Tongue (tissue), 3 donors: ENCODE measurements at places on chromosomes 5 and 9.

GRCh38 chr5:137176126-137176525, 323.0 kb downstream of the SPOCK1 start:
- DNase-seq, result no peak

DNA sequence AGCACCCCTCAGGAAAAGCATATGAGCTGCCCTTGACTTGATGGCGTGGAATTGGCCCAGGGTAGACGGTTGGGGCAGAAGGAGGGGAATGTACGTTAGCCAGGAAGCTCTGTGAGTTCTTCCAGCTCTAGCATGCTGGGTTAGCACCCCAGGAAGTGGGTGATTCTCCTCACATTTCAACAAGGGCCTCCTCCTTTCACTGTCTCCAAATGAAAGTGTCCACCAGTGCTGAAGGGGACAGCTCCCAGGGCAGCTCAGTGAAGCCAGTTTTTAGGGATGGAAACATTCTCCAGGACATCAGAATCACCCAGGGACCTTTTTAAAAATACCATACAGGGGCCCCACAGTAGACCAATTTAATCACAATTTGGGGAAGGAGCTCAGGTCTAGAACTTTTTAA, 17.2 kb upstream of the AFAP1L1 start:
- DNase-seq, result peak; percentile 62

DNA sequence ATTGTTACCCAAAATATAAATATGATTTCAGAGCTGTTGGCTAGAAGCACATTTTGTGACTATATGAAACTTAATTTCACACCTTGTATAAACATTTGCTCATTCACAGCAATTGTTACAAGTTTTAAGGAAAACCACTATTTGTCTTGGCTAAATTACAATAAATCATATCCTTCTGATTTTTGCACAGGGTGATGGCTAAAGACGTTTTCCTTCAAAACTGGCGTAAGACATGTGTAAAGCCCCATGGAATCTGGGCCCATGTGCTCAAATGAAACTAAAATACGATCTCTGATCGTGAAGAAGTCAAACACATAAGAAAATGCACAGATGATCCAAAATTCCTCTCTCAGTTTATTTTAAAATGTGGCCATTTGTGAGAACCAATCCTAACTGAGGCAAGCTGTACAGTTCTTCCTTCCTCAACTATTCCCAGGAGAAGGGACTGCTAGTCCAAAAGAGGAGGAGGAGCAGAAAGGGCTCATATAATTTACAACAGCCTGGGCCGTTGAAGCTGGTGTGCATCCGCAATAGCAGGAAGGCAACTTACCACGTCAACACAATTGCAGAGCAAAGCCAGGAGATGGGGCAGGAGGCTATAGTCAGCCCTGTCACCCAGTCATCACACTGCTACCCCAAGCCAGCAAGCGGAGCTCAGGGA, 98.4 kb downstream of the MED27 start:
- peak; percentile 43 for DNase-seq

DNA sequence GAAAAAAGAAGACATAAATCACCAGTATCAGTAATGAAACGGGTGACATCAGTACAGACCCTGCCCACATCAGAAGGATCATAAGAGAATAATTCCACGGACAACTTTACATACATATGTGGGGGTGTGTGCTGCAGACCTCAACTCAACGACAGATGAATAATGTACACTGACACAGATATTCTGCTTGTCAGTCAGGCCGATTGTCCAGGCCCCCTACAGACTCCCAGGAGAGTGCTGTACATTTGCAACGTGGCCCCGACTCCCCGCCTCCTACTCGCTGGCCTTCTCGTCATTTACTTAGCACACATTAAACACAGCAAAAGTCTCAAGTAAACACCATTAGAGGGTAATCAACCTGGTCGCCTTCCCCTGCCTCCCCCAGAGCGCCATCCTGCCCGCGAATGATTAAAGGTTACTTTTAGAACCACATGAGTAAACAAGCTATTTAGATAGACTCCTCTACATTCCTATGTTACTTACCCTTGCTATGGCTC, 3.5 kb upstream of the TMED9 start:
- no peak for DNase-seq

GRCh38 chr5:53378590-53379247, 101.7 kb upstream of the FST start:
- no peak for DNase-seq

DNA sequence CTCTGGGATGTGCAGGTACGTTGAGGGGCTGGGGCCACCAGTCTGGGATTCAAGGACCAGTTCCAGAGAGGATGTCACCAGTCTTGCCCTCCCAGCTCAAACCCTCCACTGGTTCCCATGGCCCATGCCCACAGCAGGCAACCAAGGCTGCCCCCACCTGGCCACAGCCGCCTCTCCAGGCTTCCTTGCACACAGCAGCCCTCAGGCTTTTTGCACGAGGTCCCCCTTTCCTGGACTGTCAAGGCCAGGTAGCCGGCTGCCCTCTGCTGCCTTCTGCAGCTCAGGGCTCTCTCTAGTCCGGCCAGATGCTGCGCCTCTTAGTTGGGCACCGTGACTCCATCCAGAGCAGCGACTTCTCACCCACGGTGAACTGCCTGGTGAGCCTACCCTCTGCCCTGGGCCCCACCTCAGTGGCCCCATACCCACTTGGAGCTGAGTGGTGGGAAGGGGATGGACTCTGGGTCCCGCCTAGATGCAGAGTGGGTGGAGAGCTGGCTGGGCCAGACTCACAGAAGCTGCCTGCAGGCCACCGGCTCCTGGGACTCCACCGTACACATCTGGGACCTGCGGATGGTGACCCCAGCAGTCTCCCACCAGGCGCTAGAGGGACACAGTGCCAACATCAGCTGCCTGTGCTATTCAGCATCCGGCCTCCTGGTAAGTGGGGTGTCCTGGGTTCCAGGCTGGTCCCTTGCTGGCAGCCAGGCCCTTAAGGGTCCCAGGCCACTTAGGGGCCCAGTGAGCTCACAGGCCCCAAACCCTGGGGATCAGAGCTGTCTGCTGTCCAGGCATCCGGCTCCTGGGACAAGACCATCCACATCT, 2.9 kb downstream of the WDR38 start:
- no peak for DNase-seq

GRCh38 chr5:52997424-52997823, 8.3 kb downstream of the ITGA2 start:
- peak; percentile 21 for DNase-seq

GRCh38 chr9:128244837-128245231, 31.0 kb downstream of the GOLGA2 start:
- DNase-seq, result peak; percentile 96

DNA sequence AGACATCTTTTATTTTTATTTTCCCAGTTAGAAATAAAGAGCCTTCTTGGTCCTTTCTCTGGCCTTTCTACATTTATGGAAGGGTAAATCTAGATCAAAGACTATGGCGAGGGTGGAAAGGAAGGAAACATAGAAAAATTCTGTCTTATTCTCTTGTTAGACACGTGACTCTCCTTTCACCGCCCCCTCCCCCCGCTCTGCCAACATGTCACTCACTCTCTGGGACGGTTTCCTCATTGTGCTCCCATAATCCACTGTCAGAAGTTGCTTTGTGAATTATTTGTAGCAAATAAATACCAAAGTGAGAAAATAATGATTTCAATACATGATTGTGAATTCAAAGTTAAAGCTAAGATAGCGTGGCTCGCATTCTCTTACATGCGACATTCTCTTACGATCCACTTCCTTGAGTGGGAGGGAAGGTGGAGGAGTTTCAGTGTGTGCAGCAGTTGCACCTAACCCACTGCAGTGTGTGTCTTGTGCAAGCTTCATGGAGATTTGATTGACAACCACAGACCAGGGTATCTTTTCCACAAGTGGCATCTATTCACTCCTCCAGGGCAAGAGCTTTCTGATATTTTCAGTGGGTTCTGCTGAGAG, 423.0 kb upstream of the KIF2A start:
- DNase-seq, result no peak

DNA sequence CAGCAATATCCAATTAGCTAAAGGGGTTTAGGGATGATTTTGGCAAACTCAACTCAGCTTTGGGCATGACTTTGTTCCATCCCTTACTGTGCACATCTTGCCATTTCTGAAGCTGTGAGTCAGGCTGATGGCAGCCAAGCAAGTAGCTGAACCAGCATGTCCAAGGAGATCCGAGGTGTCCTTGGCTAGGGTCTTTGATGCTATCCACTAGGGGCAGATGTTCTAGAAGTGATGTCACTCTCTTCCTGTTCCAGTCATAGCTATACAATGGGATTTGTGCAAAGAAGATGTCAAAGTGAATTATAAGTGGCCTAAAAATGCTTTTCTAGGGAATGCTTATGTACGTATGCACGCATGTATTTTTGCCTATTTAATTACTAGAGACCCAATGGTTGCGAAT, 160.8 kb upstream of the PAPPA start:
- DNase-seq, result no peak

DNA sequence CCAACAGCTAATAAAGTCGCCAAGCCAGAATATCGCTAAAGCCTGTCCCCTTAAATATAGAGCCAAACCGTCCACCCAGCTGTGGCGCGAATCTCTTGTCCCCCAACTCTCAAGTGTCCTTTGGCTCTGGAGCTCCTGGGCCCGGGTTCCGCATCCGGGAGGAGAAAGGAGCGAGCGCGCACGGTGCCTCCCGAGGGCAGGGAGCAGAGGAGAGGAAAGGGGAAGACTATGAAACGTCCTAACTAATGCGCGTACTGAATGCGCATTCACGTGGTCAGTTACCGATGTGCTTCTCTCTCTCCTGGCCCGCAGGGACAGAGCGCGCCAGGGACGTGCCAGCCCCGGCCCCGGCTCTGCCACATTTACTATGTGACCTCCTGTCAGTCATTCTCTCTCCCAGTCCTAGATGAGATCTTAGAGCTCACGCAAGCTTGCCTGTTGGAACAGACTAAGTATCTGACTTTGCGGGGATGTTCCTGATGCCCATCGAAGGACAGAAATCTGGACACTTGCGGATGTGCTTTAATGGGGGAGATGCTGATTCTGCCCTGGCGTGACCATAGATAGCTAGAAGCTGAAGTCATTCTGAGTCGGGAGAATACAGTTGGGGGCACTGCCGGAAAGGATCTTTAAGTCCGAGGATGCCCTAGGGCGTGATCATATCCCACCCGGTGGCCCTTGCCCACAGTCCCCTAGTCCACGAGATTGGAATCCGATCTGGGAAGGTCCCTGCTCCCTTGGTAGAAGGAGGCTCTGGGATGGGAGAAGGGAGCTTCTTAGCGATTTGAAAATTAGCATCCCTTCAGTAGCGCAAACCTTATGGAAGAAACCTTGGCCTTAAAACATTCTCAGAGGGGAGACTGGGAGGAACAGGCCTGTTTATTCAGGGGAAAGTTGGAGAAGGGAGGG, 5.7 kb upstream of the EBF1 start:
- no peak for DNase-seq

DNA sequence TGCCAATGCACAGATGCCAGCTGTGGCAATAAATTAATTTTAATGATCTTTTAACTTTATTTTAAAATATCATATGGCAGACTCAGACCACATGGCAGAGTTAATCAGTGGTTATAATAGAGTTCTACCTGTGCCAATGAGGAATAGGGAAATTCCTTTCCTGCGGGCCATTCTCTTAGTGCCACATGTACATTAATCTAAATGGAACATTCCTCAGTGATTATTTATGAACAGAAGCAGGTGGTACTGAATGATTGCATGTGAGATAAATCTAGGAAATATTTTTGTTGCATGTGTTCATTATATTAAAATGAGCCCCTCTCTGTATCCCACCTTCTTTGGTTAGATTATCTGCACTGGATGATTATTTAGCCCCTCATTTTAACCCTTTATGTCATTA, 102.3 kb downstream of the CCDC192 start:
- no peak for DNase-seq

GRCh38 chr5:128154943-128155342, 71.4 kb downstream of the SLC12A2 start:
- DNase-seq, result no peak

DNA sequence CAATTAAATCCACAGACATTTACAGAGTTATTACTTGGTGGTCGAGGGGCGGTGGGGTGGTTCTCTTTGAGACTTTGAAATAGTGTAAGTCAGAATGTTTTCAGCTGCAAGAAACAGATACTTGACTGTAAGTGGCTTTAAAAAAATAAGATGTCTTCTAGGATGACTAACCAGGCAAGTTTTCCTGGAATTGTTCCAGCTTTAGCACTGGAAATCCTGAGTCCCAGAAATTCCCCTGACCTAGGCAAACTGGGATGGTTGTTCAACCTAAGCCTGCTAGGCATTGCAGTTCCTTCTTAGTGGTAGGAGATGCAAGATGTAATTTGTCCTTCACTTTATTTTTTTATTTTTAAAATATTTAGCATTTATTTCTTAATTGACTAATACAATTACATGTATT, 169.5 kb upstream of the POC5 start:
- DNase-seq, result no peak

- no peak for DNase-seq
Observed at GRCh38 chr9:112059145-112059965, 115.7 kb downstream of the SUSD1 start.

DNA sequence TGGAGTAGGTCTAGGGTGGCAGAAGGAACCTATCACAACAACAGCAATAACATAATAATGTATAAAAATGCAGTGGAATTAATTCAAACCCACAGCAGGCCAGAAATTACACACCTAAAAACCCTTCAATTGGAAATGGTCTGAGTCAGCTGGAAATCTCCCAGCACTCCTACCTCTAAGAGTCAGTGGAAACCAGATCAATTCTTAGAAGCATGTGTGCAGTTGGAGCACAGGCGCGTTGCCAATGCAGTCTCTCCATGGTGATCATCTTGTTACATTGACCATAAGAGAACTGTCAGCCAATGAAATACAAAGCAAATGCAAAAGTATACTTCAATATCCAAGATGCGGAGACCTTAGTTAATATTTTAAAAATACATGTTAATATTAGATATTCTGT, 15.1 kb upstream of the CSNK1G3 start:
- DNase-seq, result peak; percentile 86

- peak; percentile 38 for DNase-seq
Observed at GRCh38 chr5:74575741-74576538, 64.6 kb downstream of the ENC1 start.

GRCh38 chr5:82259172-82259800, 18.9 kb downstream of the RPS23 start:
- peak; percentile 56 for DNase-seq

GRCh38 chr9:70422371-70423043, 8.1 kb upstream of the KLF9 start:
- DNase-seq, result no peak

GRCh38 chr5:139222346-139222745, 24.2 kb upstream of the SIL1 start:
- no peak for DNase-seq

GRCh38 chr9:137955224-137955570, 77.6 kb downstream of the CACNA1B start:
- no peak for DNase-seq

DNA sequence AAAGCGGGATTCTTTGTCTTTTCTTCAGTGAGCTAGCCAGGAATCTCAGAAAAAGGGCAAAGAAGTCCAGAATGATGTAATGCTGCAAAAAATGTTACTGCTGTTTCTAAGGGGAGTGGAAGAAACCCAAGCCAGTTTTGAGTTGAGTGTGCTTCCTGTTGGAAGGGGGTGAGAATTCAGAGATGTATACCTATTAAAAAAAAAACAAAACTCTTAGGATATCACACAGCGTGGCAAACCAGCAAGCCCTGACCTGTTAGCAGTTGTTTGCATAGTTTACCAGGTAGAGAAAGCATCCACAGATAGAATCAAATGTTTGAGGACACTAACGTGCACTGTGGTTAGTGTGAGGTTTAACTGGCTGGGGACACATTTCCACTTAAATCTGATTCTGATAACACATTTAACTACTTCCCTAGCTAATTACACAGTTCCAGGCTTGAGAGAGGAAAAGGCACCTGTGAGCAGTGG, 11.4 kb downstream of the BASP1 start:
- DNase-seq, result peak; percentile 54
